NB4 (cell line): ENCODE measurements at places on chromosomes 2 and 18.

DNA sequence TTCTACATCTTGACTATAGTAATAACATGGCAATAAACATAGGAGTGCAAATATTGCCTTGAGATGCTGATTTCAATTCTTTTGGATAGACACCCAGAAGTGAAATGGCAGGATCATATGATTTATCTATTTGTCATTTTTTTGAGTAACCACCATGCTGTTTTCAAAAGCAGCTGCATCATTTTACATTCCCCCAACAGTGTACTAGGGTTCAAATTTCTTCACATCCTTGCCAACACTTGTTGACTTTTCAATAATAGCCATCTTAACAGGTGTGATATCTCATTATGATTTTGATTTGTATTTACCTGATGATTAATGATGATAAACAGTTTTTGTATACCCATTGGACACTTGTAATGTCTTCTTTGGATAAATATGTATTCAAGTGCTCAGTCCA lies 90.8 kb downstream of the STRADB start:
- DNase-seq = no peak

GRCh38 chr2:171410101-171410500 lies 23.7 kb downstream of the METTL8 start:
- DNase-seq = no peak

DNA sequence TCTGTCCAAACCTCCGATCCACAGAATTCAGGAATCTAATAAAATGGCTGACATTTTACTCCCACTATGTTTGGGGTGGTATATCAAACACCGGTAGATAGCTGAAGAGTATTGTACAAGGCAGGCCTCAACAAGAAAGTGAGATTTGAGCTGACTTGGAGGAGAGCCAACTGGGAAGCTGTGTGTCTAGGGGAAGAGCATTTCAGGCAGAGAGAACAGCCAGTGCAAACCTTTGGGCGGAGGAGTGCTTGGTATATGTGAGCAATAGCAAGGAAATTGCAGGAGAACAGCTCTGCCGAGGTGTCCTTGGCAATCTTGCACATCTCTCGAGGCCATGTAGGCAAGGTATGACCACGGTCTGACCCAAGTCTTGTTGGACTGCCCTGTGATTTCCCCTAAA lies 1.8 kb upstream of the MERTK start:
- no peak for DNase-seq

DNA sequence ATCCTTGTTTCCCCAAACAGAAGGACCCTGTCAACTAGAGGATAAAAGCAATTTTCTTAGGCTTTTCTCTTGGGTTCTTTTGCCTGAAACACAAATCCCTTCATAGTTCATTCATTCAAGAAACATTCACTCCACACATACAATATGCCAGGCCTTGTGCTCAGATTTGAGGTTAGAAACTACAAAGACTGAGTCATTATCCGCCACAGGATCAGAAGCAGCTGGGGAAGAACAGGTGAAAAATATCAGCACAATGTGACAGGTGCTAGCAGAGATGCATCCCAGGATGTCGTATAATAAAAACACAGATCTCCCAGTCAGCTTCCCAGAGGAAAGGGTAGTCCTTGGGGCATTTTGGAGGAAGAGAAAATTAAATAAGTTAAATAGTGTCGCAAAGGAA lies 172.4 kb downstream of the LRATD1 start:
- DNase-seq = no peak

DNA sequence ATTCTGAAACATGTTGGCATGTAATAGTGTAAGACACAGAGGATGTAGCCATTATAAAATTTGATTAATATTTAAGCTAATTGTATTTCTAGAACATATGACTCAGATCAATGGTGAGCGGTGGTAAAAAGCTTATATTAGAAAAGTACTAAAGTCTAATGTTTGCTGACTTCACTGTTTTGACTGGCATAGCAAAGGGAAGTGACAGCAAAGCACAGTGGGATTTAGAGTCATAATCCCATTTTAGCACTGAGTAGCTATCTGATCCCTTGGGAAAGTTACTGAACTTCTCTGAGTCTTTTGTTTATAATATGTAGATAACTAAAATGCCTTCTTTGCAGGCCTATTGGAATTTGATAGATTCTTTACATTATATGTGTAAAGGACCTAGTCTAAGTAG lies 60.4 kb downstream of the KIAA1328 start:
- DNase-seq = no peak

DNA sequence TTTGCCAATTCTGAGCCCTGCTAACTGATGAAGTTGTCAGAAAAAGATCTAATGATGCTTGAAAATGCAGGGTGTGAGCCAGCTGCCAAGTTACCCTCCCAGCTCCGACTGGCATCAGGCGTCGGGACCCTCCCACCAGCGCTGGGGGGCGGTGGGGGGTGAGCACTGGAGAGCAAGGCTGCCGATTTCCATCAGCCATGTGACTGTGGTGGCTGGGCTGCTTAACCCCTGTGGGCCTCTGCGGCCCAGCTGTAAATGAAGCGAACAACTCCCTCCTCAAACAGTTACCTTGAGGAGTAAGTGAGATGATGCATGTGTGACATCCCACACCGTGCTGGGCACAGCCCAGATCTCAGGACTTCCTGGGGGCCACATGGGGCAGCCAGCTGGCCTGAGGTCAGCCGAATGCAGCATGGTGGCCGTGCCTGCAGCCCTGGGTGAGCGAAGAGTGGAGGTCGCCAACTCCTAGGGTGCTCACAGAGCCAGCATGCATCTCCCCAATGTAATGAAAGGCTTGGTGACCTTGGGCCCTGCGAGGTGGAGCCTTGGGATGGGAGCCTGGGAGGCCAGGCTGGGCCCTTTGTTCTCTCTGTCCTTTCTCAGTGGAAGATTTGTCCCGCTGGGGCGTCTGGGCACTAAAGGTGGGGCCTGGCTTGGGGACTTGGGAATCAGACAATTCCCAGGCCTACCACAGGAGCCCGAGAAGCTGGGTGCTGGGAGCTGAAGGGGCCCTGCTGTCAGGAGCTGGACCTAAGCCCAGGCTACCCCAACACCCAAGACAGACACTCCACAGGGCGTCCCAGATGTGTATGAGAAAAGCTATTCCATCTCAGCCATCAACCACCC lies 25.1 kb downstream of the CIB4 start:
- DNase-seq = no peak

DNA sequence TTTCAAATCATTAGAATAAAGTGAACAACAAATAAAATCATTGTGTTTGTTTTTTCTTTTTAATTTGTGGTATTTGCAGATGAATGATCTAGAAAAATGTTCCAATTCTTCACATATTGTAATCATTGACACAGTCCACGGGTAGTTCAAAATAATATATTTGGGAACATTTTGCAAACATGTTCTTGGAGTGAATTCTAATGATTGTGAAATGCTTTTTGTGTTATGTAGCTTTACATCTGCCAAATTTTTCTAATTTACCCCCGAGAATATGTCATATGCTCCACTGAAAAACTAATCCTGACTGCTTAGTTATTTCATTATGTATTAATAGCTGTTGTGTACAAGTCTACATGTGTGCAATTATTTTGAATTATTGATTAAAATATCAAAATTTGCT lies 1468.4 kb upstream of the NXPH2 start:
- DNase-seq = no peak

GRCh38 chr2:45922577-45922988 lies 271.1 kb downstream of the PRKCE start:
- no peak for DNase-seq
